ENCODE measurements at places on chromosomes 5 and 9.

- DNase-seq, result no peak
These were observed 34.2 kb downstream of the HTR4 start for GRCh38 chr5:148620091-148620490.

- DNase-seq, result no peak
These were observed 166.1 kb downstream of the HACD4 start for GRCh38 chr9:20865347-20865746.

DNA sequence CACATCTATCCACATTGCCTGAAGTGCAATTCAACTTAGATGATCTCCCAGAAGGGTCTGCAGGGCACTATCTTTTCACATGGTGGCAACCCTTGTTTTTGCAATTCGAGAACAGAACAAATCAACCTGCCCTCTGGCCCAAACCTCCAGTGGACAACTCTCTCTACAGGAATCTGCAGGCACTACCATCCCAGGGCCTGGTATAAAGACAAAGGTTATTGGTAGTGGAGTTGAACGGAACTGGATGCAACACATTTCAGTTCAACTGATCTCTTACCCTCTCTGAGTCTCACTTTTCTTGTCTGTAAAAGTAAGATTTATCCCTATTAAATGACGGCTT, 153.2 kb upstream of the EGFLAM start:
- no peak for DNase-seq

GRCh38 chr5:161614342-161614741, 67.8 kb upstream of the GABRB2 start:
- no peak for DNase-seq

- DNase-seq, result no peak
These were observed 562.6 kb downstream of the CAAP1 start for GRCh38 chr9:26329974-26330373.

- DNase-seq, result peak; percentile 92
These were observed 23.1 kb upstream of the SPTLC1 start for GRCh38 chr9:92138157-92138959.

DNA sequence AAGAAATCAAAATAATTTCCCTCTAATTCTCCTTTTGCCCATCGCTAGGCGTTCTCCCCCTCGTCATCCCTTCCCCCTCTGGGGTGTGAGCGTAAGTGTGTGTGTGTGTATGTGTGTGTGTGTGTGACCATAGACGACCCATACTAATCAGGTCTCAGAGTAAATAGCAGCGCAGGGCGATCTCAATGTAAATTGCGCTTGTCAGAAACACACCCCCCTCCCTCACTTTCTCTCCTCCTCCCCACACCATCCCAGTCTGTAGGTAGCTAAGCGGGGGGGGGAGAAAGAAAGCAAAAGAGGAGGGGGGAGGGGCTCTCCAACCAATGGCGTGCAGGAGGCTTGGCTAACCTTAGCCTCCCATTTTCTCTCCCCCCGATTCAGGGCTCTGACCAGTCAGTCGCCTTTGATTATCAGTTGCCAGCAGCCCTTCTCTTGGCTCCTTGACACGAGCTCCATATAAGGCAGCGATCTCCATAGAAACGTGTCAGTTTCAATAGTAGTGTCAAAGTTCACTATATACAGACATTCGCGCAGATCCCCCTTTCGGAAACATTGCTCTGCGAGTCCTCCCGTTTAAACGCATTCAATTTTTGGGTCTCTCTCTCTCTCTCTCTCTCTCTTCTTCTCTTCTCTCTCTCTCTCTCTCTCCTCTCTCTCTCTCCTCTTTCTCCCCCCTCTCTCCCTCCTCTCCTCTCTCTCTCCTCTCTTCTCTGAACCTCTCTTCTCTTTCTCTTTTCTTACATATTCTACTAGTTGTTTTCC, at the start of gene NR2F1:
Gene NR2F1 (plus strand): TSS at position 546 of the 762 bp plus-strand sequence. CDS start 1,802 bp downstream, outside the sequence.
- peak; percentile 61 for DNase-seq

GRCh38 chr5:131944702-131945550, 537 bp downstream of the MEIKIN start:
- DNase-seq, result no peak

DNA sequence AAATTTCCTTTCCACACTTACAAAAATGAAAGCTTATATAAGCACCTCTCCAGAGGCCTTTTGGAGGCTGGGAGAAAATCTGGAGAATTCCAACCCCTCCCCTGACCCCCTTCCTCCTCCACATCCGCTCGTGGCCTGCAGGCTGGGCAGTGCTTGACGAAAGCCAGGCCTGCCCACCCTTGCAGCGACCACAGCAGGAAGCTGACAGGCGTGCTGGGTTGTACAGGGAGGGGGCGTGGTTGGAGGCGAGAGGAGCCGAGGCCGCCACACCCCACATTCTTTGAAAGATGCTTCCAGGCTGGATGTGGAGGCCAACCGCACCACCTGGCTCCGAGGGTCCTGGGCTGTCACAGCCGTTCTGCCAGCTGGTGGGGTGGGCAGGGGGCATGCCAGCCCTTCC, 47.8 kb upstream of the IER5L start:
- no peak for DNase-seq

GRCh38 chr5:127089191-127089590, 15.9 kb upstream of the C5orf63 start:
- DNase-seq, result no peak

Data from H1 (cell line).